Anterior cingulate cortex (tissue), 58 donors: ENCODE measurements at places on chromosomes 2 and 18.

- no peak for DNase-seq
These were observed 17.7 kb downstream of the RND3 start for GRCh38 chr2:150469706-150470274.

DNA sequence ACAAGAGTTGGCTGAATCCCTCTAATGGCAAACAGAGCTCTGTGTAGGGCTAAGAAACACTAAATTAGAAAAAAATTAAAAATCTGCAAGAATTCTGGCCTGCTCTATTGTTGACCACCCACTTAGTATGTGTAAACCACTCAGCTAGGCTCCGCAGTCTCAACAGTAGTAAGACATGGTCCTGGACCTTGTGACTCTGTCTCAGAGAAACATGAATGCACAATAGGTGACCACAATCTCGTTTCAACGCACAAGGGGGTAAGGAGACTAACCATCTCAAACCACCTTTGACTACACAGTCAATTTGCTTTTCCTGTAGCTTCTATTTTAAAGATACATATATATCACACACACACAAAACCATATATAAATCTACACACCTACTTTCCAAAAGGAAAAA lies 16.5 kb downstream of the SEPTIN10 start:
- no peak for DNase-seq

DNA sequence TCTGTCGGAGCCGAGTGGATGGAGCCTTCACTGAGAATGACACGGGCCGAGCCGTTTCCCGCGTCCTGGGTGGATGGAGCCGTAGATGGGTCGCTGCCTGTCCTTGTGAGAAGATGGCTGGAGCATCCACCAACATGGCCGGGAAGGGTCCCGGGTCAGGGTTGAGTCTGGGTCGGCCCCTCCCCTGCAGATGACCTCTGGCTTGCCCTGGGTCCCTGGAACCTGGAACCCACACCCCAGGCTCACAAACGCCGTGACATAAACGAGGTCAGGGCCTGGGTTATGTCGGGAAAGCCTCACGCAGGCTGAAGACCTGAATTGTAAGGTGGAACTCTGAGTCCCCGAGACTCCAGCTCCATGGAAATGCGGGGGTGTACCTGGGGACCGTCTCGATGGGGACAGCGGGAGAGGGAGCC lies 94.9 kb downstream of the NFATC1 start:
- no peak for DNase-seq

GRCh38 chr2:191580581-191580980 lies 97.4 kb upstream of the NABP1 start:
- DNase-seq: no peak

DNA sequence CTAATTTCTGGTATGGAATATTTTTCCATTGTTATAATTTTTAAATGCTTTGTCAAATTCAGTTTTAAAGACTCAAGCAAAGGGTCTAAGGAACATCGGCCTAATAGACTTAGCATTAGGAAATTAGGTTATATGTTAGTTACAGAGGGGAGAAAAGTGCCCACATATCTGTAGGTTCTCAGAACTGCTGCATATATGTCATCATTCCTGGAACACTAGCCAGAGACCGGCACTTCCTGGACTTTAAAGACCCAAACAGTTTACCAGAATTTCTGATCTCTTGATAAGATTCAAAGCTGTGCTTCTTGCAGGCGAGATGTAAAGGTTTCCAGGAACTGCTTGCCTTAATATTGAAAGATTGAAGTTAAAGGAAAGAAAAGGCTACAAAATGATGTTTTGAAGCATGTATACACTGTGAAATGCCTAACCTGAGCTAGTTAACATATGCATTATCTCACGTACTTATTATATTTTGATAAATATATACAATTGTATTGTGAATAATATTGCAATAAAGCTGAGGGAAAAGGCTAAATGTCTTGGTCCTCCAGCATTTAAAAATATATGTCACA lies 993.6 kb downstream of the LRP1B start:
- no peak for DNase-seq

DNA sequence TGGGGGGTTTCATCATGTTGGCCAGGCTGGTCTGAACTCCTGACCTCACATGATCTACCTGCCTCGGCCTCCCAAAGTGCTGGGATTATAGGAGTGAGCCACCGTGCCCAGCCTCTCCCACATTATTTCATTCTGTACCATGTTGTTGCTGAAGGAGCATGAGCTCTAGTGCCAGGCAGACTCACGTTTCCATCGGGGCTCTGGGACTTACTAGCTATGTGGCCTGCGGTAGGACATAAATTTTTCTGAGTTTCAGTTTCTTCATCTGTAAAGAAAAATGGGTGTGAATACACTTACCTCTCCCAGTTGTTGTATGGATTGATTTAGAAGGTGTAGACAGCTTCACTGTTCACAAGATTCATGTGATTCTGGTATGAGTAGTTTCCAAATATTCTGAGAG lies 30.8 kb upstream of the CCL20 start:
- DNase-seq: no peak

DNA sequence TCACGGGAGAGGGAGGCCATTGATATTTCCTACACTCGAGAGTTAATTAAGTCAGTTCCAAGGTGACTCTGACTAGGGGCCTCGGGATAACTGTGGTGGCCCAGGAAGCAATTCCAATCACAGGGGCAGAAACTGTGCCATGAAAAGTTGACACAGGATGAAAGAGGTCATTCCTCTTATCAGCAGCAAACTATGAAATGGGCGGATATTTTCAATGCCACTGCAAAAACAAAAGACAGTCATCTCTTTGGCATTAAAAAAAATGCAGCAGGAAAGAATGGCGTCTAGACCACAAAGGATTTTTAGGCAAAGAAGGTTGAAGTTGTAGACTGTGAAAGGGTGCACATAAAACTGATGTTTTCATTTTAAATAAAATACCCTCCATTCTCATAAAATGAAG lies 50.0 kb downstream of the TGIF1 start:
- no peak for DNase-seq

- DNase-seq: no peak
These were observed 7.1 kb upstream of the SOS1 start for GRCh38 chr2:39127973-39128372.

- DNase-seq: no peak
These were observed 3.4 kb upstream of the RAD51AP2 start for GRCh38 chr2:17521621-17522020.

DNA sequence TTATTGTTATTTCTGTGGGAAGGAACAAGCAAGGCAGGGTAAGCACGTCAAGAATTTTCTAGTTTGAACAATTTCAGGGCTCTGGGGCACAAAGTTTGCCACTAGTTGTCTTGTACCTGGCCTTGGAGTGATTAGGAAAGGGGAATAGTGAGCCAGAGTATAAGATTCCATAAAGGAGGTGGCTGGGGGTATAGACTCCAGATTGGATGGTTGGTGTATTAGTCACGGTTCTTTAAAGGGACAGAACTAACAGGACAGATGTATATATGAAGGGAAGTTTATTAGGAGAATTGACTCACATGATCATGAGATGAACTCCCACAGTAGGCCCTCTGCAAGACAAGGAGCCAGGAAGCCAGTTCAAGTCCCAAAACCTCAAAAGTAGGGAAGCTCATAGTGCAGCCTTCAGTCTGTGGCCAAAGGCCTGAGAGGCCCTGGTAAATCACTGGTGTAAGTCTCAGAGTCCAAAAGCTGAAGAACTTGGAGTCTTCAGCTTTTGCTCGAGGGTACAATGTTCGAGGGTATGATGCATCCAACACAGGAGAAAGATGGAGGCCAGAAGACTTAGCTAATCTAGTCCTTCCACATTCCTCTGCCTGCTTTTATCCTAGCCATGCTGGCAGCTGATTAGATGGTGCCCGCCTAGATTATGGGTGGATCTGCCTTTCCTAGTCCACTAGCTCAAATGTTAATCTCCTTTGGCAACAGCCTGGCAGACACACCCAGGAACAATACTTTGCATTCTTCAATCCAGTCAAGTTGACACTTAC lies 31.5 kb upstream of the PTPRM start:
- DNase-seq: no peak

- DNase-seq: no peak
These were observed 102.7 kb downstream of the SLC25A12 start for GRCh38 chr2:171791361-171791760.

DNA sequence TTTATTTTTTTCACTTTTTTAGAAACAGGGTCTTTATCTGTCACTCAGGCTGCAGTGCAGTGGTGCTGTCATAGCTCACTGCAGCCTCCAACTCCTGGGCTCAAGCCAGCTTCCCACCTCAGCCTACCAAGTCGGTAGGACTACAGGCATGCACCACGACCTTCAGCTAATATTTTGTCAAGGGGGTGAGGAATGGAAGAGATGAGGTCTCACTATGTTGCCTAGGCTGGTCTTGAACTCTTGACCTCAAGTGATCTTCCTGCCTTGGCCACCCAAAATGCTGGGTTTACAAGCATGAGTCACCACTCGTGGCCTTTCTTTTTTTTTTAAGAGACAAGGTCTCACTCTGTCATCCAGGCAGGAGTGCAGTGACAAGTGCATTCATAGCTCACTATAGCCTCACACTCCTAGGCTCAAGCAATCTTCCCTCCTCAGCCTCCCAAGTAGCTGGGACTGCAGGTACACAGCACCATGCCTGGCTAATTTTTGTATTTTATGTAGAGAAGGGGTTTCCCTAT lies 13.4 kb downstream of the PPP1R7 start:
- no peak for DNase-seq

GRCh38 chr2:24632172-24632571 lies 141.1 kb downstream of the NCOA1 start:
- DNase-seq: no peak

- no peak for DNase-seq
These were observed 441.8 kb downstream of the SETBP1 start for GRCh38 chr18:45122506-45122905.

- DNase-seq: no peak
These were observed 89.5 kb downstream of the STK39 start for GRCh38 chr2:168157926-168158325.

- no peak for DNase-seq
These were observed 67.9 kb upstream of the TMEM200C start for GRCh38 chr18:5963267-5963666.

- no peak for DNase-seq
These were observed 80.5 kb upstream of the KIF5C start for GRCh38 chr2:148794558-148794957.

GRCh38 chr18:57223144-57223870 lies 76.4 kb downstream of the BOD1L2 start:
- no peak for DNase-seq

GRCh38 chr2:224517963-224518362 lies 67.2 kb downstream of the CUL3 start:
- DNase-seq: no peak

- no peak for DNase-seq
These were observed 155.0 kb downstream of the EIPR1 start for GRCh38 chr2:3222636-3223035.

DNA sequence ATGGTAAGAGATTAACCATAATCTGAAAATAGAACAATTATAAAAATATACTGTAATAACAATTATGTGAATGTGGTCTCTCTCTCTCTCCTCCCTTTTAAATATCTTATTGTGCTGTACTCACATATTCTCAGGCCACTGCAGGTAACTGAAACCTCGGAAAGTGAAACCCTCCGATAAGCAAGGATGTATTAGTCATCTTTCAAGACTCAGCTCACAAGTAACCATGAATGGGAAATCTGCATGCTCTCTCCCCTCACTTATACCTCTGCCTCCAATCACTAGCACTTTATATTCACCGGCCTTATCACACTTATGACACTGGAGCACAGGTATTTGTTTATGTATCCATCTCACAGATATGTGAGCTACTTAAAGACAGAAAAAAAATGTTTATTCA lies 139.7 kb downstream of the LRP2 start:
- no peak for DNase-seq

GRCh38 chr2:66301022-66301766 lies 133.7 kb upstream of the MEIS1 start:
- DNase-seq: no peak

DNA sequence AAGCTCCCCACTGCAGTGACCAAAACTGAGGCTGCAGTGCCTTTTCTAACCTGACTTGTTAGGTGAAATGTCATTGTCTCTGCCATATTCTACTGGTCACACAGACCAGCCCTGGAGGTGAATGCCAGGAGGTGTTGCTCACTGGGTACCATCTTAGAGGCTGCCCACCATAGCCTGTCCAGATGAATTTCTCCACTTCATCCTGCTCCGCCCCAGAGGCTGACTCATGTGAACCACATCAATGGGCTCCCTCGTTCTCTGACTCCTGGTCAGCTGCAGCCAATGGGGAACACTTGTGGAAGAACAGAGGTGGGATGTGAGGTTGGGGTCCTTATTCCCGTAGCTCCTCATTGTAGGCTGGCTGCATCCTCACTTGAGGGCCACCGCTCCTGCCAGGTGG lies 3.4 kb upstream of the NARS1 start:
- DNase-seq: no peak

- DNase-seq: no peak
These were observed 106.3 kb downstream of the ACVR1 start for GRCh38 chr2:157769856-157770255.

GRCh38 chr2:26740890-26741302 lies 23.2 kb upstream of the SLC35F6 start:
- no peak for DNase-seq

GRCh38 chr18:28875059-28875458 lies 698.1 kb upstream of the CDH2 start:
- DNase-seq: no peak

- DNase-seq: peak; percentile 23
These were observed 72.4 kb upstream of the YWHAQ start for GRCh38 chr2:9703085-9703678.

GRCh38 chr2:64212801-64213321 lies 68.6 kb upstream of the PELI1 start:
- DNase-seq: no peak

DNA sequence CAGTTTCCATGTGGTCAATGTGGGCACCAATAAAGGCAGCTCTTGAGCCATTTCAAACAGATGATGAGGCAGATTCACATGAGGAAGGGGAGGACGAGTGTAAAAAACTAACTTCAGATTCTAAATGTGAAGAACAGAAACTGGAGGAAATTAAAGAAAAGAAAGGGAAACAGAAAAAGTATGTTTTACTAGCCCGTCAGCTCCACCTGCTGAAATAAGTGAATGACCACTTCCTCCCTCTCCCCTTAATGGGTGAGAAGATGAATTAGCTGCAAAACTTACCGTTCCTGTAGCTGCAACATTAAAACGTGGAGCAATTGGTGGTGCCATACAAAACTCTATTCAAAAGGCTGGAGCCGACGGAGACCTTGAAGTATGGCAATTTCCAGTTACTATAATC lies 203.5 kb downstream of the UXS1 start:
- no peak for DNase-seq

GRCh38 chr2:69190743-69191404 lies 177.9 kb downstream of the ANTXR1 start:
- DNase-seq: no peak

DNA sequence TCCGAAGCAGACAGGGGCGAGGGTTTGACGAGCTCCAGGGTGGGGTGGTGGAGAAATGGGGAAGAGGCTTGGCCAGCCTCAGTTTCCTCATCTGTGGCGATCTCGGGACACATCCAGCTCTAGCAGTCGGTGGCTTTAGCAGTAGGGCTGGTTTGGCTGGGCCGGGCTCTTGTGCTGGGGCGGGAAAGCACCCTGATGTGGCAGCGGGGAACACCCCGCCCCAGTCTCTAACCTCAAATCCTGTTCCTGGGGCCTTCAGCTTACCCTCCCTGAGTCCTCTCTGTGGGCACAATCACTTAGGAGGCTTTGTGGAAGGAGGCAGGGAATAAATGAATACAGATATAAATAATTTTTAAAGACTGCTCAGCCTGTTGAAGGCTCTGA lies 26.5 kb upstream of the MCFD2 start:
- no peak for DNase-seq

- DNase-seq: no peak
These were observed 188.7 kb upstream of the TWIST2 start for GRCh38 chr2:238659231-238659630.

- no peak for DNase-seq
These were observed 205.8 kb downstream of the INSIG2 start for GRCh38 chr2:118294063-118294462.
